Activated T-helper 1 cell treated with anti-CD3 and anti-CD28 coated beads, Interleukin-12 subunit alpha, Interleukin-12 subunit beta, Interleukin-2, Interleukin-4 antibody, amounts not matched to agents 30 ng/mL and 10 ng/mL and 1 ng/mL, durations not matched to agents 14 hours and 24 hours and 36 hours (primary cell): ENCODE measurements at places on chromosomes 13 and 19. TPM values are rescaled to one million over a fixed set of nuclear protein-coding genes. Genes with fewer than 3 reads are reported as not detected.

EXOC3L2 gene
- total RNA-seq = not detected in 2 replicates

NLRP12 gene
- total RNA-seq = not detected in 2 replicates

DNA sequence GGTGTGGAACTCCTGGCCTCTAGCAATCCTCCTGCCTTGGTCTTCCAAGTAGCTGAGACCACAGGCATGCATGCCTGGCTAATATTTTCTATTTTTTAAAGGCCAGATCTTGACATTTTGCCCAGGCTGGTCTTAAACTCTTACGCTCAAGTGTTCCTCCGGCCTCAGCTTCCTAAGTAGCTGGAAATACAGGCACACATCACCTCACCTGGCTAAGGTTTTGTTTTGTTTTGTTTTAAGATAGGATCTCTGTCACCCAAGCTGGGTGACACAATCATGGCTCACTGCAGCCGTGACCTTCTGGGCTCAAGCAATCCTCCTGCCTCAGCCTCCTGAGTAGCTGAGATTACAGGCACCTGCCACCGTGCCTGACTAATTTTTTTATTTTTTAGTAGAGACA lies 5.5 kb upstream of the RLN3 start:
- H3K4me1 ChIP-seq = peaks cover 5% of the 10 kb centered on the region
- H3K4me3 ChIP-seq = no peak overlapping the region
- H3K27ac ChIP-seq = no peak overlapping the region
- H3K27me3 ChIP-seq = peaks cover 4% of the 10 kb centered on the region
- no peaks in the 10 kb centered on the region for H3K36me3 ChIP-seq
- no peak for DNase-seq

GRCh38 chr13:66855131-66855530 lies 375.0 kb downstream of the PCDH9 start:
- no peaks in the 10 kb centered on the region for H3K27me3 ChIP-seq
- H3K27ac ChIP-seq = no peak overlapping the region
- H3K4me3 ChIP-seq = no peak overlapping the region
- no peak for DNase-seq
- H3K4me1 ChIP-seq = no peaks in the 10 kb centered on the region
